Activated CD4-positive, alpha-beta T cell treated with anti-CD3 and anti-CD28 coated beads, Interleukin-2, amount 10 ng/mL, durations not matched to agents 24 days and 14 days (primary cell): ENCODE measurements at places on chromosomes 1 and 21. TPM values are rescaled to one million over a fixed set of nuclear protein-coding genes. Genes with fewer than 3 reads are reported as not detected.

GRCh38 chr1:18537386-18538306 lies 56.9 kb downstream of the KLHDC7A start:
- no peak for DNase-seq
- no peak overlapping the region for H3K4me3 ChIP-seq
- H3K36me3 ChIP-seq, result no peaks in the 10 kb centered on the region
- H3K27me3 ChIP-seq, result peaks cover 6% of the 10 kb centered on the region
- no peaks in the 10 kb centered on the region for H3K4me1 ChIP-seq

DNA sequence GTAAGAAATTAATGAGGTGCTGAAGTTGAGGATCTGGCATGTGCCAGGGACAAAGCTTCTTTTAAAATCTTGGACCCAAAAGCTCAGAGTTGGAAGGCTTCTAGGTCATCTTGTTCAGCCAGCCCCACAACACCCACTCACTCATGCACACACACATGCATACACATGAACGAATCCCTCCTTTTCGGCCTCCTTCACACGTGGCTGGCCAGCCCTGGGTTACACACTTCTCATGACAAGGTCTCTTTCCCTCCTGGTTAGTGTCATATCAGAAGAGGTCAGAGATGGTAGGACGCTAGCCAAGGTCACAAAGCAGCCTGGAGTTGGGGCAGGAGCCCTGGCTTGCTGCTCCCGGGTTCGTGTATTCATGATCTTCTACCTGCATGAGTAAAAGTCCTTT lies 6.9 kb downstream of the DMBX1 start:
- no peak overlapping the region for H3K4me3 ChIP-seq
- no peak overlapping the region for H3K27ac ChIP-seq
- no peaks in the 10 kb centered on the region for H3K36me3 ChIP-seq
- DNase-seq, result no peak

DNA sequence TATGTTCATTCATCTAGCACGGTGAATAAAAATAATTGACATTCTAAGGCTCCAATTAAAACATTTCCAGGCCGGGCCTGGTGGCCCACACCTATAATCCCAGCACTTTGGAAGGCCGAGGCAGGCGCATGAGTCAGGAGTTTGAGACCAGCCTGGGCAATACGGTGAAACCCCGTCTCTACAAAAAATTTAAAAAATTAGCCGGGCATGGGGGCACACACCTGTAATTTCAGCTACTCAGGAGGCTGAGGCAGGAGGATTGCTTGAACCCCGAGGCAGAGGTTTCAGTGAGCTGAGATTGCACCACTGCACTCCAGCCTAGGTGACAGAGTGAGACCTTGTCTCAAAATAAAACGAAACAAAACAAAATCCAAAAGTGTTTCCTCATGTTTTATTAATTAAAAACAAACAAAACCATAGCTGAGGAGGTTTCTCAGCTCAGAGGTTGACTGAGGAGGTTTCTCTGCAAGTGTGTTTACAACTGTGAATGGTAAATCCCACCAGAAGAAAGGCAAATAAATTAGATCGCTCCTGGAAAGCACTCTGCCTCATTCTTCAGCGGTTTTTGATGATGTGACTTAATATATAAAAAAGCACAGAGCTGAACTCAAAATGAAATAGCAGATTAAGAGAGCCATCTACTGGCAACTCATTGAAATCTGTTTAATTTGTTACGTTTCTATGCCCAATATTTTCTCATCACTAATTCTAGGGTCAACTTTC lies 37.7 kb upstream of the ATG4C start:
- H3K27me3 ChIP-seq, result peaks cover 21% of the 10 kb centered on the region
- no peak for DNase-seq
- H3K36me3 ChIP-seq, result no peaks in the 10 kb centered on the region
- no peak overlapping the region for H3K4me3 ChIP-seq
- no peaks in the 10 kb centered on the region for H3K4me1 ChIP-seq
- no peak overlapping the region for H3K27ac ChIP-seq

Gene SLFNL1
- 0.14 and 0.26 TPM in 2 replicates for total RNA-seq
